ENCODE measurements at places on chromosomes 7 and 10.

GRCh38 chr10:70587045-70587658 is 15.4 kb downstream of the PRF1 start:
- no peak for DNase-seq

DNA sequence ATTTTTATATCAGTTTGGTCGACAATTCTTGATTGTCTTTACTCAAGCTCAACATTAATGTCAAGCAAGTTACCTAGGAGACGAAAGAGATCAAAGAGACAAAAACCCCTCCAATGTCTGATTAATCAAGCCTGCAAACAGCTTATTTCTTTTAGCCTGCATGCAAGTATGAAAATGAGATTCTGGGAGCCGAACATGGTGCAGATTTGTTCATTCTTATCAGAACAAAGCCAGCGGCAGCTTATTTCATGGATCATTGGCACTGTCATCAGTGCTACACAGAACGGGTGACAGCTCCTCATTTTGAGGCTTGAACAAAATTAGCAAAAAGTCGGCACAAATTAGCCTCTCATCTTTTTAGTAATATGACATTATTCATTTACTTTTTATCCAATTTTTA is 26.5 kb downstream of the FAM204A start:
- DNase-seq = no peak

DNA sequence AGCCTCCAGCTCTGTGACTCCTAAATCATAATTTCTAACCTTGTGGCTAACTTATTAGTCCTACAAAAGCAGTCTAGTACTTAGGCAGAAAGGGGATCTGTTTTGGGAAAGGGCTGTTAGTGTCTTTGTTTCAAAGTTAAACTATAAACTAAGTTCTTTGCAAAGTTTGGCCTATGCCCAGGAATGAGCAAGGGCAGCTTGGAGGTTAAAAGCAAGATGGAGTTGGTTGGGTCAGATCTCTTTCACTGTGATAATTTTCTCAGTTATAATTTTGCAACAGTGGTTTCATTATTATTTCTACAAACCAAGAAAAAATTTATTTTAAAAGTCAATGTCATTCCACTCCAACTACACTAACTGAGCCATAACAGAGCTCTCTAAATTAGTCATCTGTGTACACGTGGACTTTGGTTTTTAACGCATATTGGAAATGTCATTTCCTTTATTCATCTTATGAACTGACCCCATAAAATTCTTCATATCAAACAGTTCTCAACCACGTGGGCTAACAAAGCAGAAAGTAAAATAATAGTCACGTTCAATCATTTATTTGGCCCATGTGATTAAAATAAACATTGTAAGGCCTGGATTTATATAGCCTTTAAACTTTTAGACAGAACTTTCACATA is 143.2 kb upstream of the C7orf33 start:
- DNase-seq = no peak

- DNase-seq = no peak
Measured at GRCh38 chr7:134957005-134957404, 29.3 kb upstream of the AGBL3 start.

- DNase-seq = peak; percentile 82
Measured at GRCh38 chr7:27192546-27193334, 7.2 kb downstream of the HOXA13 start.

- DNase-seq = no peak
Measured at GRCh38 chr7:112067632-112068540, 138.3 kb downstream of the DOCK4 start.

DNA sequence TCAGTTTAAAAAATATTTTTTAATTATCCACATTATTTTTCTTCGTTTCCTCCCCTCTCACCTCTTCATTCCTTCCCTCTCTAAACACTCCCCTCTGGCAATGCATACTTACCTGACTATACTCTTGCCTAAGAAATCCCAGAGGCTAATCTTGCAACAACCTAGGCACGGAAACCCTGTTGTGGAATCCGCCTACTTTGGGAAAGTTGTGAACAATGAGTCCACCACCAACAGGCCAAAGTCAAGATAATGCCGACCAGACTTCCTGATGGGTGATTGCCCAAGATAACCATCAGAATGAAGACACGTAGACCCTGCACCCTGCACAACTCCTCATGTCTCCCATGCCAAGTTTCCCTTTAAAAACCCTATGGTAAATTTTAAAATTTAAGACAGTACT is 521.5 kb downstream of the KIF20B start:
- no peak for DNase-seq

DNA sequence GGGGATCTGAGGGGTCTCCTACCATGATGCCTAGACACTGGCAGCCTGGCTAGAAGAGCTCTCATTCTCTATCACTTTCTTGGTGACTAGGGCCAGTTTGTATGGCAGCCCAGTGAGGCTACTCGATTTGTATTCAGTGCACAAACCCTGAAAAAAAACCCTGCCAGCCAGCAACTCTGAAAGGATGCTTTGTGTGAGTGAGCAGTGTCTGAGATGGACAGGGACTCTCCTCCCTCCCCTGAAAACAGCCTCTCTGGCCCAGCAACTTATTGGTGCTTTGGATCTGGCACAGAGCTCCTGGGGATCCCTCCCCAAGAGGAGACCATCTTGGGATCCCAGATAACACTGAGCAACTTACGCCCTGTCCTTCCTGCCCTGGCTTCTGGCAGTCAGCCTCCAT is 10.8 kb upstream of the LRRC4 start:
- DNase-seq = no peak

DNA sequence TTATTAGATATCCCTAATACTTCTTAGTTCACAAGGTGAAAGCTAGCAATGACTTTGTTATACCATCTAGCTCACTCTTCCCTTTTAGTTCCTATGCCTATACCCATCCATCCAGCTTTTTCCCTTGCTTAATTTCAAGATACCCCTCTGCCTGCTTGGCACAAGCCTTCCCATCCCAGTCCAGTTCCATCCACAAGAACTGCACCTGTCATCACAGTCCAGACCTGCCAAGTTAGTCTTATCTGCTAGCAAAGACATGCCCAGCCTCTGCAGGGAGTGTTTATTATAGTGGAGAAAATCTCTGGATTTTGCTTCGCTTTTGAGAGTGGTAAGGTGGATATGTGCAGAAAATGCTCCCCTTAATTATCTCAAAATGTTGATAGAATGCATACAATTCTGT is 158.2 kb downstream of the ST7 start:
- DNase-seq = no peak

GRCh38 chr7:157572622-157573021 is 235.8 kb downstream of the DNAJB6 start:
- DNase-seq = no peak

DNA sequence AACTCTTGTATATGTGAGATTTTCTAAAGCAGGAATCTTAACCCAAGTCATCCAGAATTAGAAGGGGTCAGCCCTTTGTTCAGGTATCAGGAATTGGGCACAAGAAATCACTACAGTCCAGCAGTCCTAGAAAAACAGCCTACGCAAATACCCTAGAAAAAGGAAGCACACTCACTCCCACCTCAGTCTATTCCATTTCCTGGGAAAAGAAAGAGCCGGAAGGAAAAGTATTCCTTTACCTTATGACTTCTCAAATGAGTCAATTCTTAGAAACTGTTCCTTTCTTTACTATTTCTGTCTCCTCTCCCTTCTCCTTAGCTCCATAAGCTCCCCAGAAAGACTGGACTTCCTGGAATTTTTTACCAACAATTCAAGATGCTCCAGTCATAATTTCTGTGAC is 62.7 kb downstream of the DNAJC12 start:
- DNase-seq = no peak

- DNase-seq = no peak
Measured at GRCh38 chr10:124632566-124632965, 111.6 kb downstream of the FAM53B start.

DNA sequence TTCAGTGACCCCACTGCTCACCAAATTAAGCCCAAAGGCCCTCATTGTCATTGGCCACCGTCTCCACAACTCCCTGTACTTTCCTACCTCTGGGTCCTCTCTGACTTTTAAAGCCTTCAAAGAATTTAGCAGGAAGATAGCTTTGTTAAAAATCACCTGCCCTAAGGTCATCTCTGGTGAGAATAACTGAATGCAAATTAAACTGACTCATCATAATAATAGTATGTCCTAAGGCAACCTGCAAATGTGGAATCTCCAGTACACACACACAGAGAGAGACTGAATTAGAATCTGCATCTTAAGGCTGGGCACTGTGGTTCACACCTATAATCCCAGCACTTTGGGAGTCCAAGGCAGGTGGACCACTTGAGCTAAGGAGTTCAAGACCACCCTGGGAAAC is 24.1 kb downstream of the OAT start:
- DNase-seq = no peak

DNA sequence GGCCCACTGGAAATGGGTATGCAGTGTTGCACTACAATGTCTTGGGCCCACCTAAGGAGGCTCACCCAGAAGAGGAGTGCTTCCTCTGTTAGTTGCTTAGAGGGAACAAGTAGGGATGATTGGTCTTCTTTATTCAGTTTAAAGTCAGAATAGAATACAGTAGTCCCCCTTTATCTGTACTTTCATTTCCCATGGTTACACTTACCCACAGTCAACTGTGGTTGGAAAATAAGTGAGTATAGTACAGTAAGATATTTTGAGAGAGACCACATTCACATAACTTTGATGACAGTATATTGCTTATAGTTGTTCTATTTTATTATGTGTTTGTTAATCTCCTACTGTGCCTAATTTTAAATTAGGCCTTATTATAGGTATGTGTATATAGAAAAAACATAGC is 151.4 kb downstream of the COL28A1 start:
- no peak for DNase-seq

DNA sequence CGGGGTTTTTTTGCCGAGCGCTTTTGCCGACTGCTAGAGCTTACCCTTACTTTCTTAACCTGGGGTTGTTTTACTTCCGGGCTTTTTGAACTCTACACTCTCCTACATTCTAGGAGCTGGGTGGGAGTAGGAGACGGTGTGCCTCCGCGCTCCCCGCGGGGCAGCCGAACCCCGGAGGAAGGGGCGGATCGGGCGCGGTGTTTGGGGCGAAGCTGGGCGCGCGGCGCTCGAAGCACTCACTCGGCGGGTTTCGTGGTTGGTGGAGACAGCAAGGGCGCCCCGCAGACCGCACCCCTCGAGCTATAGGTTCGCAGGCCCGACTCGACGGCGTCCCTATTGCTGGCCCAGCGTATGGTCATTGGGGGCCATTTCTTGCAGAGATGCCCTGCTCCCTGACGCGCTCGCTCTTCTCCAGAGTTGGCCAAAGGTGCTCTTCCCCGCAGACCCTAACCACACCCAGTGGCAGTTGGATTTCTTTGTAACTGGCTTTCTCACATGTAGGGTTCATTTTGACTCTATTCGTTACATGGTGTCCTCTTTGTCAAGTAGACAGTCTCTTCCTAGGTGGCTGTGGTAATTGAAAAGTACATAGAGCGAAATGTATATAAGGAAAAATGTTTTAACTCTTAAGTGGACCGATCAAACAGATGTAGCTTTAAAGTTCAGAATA is 364 bp downstream of the ZNF518A start:
- peak; percentile 74 for DNase-seq

GRCh38 chr10:108434559-108435252 is 1270.2 kb upstream of the SORCS1 start:
- no peak for DNase-seq

DNA sequence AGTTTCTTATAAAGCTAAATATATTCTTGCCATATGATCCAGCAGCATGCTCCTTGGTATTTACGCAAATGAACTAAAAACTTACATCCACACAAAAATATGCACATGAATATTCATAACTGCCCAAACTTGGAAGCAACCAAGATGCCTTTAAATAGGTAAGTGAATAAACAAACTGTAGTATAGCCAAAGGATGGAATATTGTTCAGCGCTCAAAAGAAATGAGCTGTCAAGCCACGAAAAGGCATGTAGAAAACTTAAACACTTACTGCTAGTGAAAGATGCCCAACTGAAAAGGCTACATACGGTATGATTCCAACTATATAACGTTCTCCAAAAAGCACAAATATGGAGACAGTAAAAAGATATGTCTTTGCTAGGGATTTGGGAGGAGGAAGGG is 12.7 kb downstream of the THSD7A start:
- no peak for DNase-seq

DNA sequence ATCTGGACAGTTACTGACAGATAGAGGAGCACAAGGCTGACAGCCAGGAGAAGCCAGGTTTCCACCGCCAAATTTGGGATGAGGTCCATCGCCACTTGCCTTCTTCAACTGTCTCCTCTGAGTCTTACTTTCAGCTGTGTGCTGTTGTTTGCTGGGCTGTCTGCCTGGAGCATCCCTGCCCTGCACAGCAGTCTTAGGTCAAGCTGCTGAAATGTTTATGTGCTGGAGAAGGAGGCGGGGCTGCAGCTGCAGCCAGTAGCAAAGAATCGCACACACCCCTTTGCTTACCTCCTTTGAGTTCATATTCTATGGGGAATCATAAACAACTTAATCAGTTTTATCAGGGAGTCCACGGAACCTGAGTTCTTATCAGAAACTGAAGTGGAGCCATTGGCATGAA is 20.1 kb upstream of the CYP3A5 start:
- DNase-seq = peak; percentile 10

DNA sequence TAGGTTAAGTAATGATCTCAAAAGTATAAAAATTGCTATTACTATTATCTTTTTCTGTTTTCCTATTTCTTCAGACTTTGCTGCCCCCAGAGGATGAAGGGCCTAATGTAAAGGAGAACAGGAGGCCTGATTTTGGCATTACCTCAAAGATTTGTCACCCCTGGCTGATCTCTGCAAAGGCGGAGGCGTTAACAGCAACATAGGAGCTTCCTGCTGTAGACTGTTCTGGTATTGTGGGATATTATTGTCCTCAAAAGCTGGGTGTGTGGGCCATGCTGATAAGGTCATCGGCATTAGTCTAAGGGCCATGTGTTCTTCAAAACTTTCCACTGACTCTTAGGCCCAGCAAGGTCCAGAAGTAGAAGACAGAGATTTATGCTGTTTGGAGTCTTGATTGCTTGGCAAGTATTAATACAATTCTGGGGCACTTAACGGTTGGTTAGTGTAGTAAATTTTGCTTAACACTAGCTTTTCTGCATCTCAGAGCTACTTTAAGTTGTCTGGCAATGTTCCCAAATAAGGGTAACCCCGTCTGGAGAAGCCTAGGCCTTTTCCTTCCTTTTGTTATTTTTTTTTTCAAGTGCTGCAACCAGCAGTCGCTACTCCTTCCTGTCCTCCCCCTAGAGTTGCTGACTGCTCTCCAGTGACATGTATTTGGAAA is 14.0 kb upstream of the ENTPD1 start:
- no peak for DNase-seq

Data from foreskin fibroblast (primary cell).